ENCODE measurements at places on chromosomes 12 and 14.
A peak's percentile ranks its signal among the peaks of the same experiment; 100 is the strongest.

DNA sequence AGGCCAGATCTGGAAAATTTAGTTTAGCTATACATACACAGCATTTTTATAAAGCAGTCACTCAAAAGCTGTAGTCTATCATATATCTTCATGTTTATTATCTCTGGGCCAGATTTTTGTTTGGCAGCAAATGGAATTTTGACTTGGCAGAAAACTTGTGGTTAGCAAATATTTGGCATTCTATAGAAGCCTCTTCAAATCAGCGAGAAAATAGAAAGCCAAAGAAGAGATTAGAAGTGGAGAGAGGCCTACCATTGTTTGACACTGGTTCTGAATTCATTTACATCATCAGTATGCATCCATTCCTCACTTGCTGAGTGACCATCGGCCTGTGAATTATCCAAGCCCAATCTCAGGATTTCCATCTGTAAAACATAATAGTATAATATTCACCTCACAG lies 1077.6 kb downstream of the GALC start:
- DNase-seq, result peak; percentile 17

DNA sequence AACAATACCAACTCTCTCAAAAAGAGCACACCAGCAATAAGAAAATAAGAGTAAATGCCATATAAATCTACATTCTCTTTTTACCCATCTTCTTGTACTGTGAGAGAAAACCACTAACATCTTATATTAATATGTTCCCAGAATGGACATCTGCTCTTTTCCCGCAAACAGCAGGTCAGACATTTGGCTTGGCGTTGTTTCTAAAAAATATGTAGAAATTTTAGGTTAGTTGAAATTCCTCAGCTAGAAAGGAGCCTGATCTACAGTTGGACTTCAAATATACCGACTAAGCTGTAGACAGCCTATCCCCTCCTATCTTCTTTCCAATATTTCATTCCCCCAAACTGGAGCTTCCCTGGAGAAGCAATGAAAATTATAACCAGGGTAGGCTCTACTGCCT lies 88.7 kb downstream of the PPP2R5E start:
- no peak for DNase-seq

DNA sequence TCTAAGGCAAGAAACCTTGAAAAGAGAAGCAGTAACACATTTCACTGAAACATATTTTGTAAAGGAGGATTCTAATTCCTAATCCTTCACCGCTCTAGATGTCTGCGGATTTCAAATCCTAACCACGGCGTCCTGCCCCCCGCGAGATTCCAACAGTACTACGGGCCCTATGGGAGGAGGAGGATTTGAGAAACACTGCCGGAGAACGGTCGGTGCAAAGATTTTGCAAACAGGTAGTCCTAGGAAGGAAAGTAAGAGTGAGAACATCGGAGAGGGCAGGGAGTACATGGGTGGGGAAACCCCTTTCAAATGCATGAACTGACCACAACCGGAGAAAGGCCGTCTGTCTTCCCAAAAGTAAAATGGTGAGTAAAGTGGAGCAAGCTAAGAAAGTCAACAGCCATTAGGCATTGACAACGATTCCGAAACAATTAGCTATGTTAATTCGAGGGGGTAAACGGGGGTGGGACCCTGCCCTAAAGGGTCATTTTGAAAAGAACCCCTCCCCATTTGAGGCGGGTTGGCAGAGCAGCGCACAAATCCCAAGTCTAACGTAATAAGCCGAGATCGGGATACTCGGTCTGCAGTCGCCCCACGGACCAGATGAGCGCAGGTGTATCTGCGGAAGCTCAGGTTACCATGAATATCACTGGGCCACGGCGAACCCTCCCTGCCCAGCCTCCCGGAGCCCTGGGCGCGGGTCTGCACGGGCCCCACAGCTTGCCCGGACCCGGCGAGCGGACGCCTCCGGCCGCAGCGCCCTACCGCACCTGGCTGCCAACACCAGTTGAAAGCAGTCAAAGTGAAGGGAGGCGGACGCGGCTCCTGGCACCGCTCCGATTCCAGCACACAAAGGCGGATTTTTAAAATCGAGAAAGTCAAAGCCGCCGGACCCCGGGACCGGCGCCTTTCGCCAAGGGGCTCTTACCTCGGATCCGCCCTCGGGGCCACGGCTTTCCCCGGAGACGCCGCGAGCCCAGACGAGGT lies 662 bp downstream of the EPS8 start:
- peak; percentile 25 for DNase-seq

- DNase-seq, result no peak
These were observed 226.6 kb upstream of the TMEM260 start for GRCh38 chr14:56352999-56353398.

- DNase-seq, result no peak
These were observed 250.5 kb downstream of the MED13L start for GRCh38 chr12:116026768-116027550.

DNA sequence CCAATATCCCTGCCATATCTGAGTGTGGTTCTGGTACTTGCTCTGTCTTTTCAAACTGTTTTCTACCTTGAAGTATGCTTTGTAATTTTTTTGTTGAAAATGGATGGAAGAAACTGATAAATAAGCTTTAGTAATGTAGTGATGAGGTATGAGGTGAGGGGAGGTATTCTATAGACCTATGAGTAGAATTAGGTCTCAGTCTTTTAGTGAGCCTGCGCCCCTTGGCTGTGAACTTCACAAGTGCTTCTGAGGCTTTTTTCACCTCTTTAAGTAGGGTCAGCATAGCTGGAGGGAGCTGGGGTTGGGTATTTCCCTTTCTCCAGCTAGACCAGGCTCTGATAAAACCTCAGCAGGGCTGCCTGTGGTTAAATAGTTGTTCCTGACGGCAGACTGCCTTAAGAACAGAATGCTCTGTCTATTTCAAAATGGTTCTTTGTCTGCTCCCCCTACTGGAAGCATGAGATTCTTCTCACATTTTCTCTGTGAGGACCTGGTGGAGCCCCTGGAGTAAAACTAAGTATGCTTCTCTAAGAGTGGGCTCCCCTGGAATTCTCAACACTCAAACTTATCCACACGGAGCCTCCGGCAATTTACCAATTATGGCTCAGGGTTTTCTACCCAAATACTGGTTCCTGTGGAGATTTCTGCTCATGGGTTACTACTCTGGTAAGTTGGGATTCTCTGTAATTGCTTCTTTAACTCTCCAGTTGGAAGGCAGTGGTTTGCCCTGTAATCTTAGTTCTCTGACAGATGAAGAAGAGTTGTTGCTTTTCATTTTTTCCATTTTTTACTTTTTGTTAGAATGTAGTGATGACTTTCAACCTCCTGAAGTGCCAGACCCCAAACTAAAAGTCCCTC lies 13.1 kb downstream of the KRT5 start:
- DNase-seq, result peak; percentile 11

- no peak for DNase-seq
These were observed 17.8 kb downstream of the UTP20 start for GRCh38 chr12:101297661-101298060.

- DNase-seq, result peak; percentile 77
These were observed 1.2 kb downstream of the CRY1 start for GRCh38 chr12:107091989-107092641.

- DNase-seq, result no peak
These were observed 3.3 kb downstream of the MTA1 start for GRCh38 chr14:105422695-105423487.

DNA sequence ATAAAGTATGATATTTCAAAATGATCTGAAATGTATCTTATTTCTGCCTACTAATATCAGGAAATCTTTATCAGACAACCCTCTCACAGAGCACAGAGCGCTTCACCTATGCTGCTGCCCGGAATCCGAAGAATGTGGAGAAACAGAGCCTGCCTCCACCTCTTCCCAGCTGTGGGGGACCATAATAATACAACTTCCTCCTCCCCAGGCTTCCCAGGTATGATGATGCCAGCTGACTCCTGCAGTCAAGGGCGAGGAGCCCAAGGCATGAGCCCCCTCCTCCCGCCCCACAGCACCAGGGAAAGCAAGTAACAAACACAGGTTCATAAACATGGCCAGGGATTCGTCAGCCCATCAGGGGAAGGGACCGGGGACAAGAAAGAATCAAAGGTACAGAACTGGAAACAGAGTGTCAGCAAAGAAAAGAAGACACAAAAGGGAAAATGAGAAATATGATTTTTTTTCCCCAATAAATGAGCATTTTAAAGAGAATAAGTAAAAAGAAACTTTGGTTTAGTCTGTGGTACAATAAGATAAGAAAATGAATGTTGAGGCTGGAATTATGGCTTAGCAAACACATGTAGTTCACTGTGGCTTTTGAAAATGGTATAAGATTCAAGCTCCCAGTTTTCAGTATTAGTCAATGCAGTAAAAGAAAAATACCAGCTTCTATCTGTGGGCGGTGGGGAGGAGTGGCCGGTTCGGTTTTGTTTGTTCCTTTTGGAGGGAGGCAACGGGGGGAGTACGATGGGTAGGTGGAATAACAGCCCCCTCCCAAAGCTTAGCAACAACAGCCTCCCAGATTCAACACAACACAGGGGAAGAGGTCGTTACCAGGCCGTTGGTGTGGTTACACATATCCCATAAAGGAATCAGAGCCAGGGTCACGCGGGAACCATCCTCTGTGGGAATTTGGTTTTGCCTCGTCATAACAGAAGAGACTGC lies 68.3 kb downstream of the SETD3 start:
- no peak for DNase-seq

DNA sequence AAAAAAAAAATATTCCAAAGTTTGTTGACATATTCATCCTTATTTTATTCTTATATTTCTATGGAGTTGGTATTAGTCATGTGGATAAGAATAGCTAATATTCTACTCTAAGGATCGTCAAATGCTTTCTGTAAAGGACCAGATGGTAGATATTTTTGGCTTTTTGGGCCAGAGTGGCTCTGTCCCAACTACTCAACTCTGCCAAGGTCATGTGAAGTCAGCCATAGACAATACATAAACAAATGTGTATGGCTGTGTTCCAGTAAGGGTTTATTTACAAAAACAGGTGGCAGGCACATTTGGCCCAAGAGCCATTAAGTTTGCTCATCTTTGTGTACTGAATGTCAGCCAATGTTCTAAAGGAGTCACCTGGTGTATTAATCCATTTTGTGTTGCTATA lies 131.8 kb downstream of the TBX5 start:
- peak; percentile 40 for DNase-seq

DNA sequence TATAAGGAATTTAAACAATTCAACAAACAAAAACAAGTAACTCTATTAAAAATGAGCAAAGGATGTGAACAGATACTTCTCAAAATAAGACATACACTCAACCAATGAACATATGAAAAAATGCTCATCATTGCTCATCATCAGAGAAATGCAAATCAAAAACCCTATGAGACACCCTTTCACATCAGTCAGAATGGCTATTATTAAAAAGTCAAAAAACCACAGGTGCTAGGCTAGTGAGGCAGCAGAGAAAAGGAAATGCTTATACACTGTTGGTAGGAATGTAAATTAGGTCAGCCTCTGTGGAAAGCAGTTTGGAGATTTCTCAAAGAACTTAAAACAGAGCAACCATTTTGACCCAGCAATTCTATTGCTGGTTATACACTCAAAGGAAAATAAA lies 52.0 kb downstream of the NAV3 start:
- no peak for DNase-seq

GRCh38 chr12:8572507-8572906 lies 31.8 kb upstream of the CLEC4E start:
- DNase-seq, result no peak

DNA sequence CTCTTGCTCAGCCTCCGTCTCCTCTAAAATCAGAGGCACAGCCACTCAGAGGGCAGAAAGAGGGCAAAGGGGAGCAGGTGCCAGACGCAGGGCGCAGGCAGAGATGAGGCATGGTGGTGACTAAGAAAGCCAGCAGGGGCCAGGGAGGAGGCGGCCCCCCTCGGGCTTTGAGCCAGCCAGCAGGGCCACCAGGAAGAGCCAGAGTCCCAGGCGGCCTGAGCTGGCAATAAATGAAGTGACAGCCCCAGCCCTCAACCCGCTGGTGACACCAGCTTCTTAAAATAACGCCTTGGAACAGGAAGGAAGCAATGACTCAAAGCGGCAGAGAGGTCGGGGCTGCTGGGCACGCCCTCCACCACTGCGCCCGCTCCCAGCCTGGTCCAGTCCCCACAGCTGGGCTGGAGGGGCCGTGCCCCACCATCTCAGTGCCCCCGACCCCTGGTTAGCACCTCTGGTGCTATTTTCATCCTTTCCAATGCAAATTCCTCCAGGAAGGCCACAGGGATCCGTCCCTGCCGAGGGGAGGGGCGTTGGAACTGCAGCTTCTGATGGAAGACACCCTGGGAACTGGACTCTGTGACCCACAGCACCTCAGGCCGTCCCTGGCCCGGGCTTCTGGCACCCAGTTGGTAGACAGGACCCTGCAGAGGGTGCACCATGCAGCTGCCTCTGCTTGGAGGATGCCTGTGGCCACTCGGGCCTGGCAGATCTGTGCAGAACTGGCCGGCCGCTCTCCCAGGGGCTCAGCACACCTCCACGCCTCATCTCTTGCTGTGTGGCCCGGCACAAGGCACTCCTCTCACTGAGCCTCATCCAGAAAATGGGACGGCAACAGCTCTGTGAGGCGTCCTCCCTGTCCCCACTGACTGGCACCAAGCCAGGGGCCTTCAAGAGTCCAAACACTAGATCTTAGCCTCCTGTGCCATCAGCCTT lies 113.7 kb downstream of the NCOR2 start:
- DNase-seq, result peak; percentile 55

DNA sequence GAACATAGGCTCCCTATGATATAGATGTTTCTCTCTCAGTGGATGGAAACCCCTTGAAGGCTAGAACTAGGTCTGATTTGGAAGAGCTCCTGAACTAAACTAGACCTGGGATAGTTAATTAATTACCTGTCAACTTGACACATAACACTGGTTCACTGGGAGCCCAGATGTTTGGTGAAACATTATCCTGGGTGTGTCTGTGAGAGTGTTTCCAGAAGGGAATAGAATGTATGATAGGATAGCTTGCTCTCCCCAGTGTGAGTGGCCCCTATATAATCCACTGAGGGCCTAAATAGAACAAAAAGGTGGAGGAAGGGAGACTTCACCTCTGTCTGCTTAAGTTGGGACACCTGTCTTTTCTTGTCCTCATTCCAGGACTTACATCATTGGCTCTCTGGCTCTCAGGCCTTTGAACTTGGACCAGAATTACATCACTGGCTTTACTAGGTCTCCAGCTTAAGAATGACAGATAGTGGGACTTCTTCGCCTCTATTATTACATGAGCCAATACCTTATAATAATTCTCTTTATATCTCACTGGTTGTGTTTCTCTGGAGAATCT lies 194.1 kb downstream of the KTN1 start:
- no peak for DNase-seq

DNA sequence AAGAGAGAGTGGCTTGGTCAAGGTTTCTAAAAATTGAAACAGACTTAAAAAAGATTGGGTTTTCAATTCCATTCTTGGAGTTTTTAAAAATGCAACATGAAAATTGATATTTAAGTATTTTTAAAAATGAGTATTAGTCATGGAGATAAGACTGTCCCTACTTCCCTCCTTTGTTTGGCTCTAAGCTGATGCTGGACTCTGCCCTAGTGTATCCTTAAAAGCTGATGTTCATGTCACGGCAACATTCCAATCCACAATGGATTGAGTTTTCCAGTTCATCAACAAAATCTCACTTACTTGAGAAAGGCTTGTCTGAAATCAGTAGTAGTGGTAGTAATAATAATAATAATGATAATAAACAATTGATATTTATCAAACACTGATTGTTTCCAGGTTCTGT lies 119.0 kb upstream of the SLC38A2 start:
- no peak for DNase-seq

- DNase-seq, result no peak
These were observed 32.6 kb downstream of the KICS2 start for GRCh38 chr12:64189530-64189929.

All from right lung (tissue), 10 donors.